Osteocyte (in vitro differentiated cells): ENCODE measurements at places on chromosomes 12 and 14. TPM values are rescaled to one million over a fixed set of nuclear protein-coding genes. Genes with fewer than 3 reads are reported as not detected.

DNA sequence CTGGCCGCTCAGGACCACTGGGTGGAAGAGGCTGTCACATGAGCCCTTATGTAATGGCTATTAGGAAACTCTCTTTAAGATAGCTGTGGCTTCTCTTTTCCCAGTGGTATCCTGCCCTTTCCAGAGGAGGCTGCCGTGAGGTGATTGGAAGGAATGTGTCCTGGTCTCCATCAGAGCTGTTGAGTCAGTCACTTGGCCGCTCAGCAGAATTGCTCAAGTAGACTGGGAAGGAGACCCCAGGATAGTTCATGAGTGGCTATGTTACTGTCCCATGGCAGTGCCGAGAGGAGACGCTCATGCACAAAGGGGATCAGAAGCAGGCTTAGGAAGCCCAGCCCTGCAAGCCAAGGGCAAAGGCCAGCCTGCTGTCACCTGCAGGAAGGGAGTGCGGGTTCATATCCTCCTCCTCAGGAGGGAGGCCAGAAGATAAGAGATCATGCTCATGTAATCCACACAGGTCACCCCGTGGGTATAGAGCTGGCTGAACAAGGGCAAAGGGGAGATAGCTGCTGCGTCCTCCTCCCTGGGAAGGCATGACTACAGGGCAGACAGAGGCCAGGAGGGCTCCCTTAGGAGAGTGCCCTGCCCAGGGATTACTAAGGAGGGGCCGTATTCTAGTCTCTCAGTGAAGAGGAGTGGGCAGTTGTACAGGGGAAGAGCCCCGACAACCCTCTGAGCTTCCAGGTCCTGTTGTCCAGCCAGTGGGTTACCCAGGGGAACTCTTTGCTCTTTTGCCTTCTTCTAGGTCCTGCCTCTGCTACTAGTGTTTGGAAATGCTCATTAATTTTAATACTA lies 137.0 kb upstream of the MAX start:
- H3K4me1 ChIP-seq: peaks cover 25% of the 10 kb centered on the region
- no peak overlapping the region for H3K4me3 ChIP-seq
- H3K27ac ChIP-seq: no peak overlapping the region
- DNase-seq: no peak
- no peaks in the 10 kb centered on the region for H3K27me3 ChIP-seq

- no peaks in the 10 kb centered on the region for H3K36me3 ChIP-seq
- H3K27me3 ChIP-seq: no peaks in the 10 kb centered on the region
- no peak overlapping the region for H3K4me3 ChIP-seq
- no peak overlapping the region for H3K27ac ChIP-seq
- H3K4me1 ChIP-seq: peaks cover 17% of the 10 kb centered on the region
These were observed 81.9 kb downstream of the PELI2 start for GRCh38 chr14:56199982-56200577.

- no peaks in the 10 kb centered on the region for H3K36me3 ChIP-seq
- DNase-seq: no peak
- H3K4me1 ChIP-seq: peaks cover 34% of the 10 kb centered on the region
- H3K27me3 ChIP-seq: no peaks in the 10 kb centered on the region
- H3K27ac ChIP-seq: peak overlapping the region; percentile 80
- no peak overlapping the region for H3K4me3 ChIP-seq
These were observed 265.7 kb downstream of the AKAP6 start for GRCh38 chr14:32594766-32595165.

GRCh38 chr14:94312481-94313246 lies 10.5 kb downstream of the SERPINA6 start:
- H3K27me3 ChIP-seq: no peaks in the 10 kb centered on the region
- no peaks in the 10 kb centered on the region for H3K36me3 ChIP-seq
- peak; percentile 70 for DNase-seq
- no peak overlapping the region for H3K27ac ChIP-seq
- no peak overlapping the region for H3K4me3 ChIP-seq

GRCh38 chr12:103821773-103822172 lies 19.3 kb downstream of the NT5DC3 start:
- H3K27ac ChIP-seq: peak overlapping the region; percentile 3
- H3K27me3 ChIP-seq: no peaks in the 10 kb centered on the region
- H3K4me3 ChIP-seq: no peak overlapping the region
- H3K36me3 ChIP-seq: no peaks in the 10 kb centered on the region

GRCh38 chr12:118574288-118574687 lies 197.9 kb downstream of the SUDS3 start:
- H3K27ac ChIP-seq: no peak overlapping the region
- no peaks in the 10 kb centered on the region for H3K27me3 ChIP-seq
- no peak overlapping the region for H3K4me3 ChIP-seq
- no peaks in the 10 kb centered on the region for H3K36me3 ChIP-seq

- H3K27me3 ChIP-seq: no peaks in the 10 kb centered on the region
- peaks cover 11% of the 10 kb centered on the region for H3K4me1 ChIP-seq
- no peak for DNase-seq
- no peaks in the 10 kb centered on the region for H3K36me3 ChIP-seq
- H3K27ac ChIP-seq: no peak overlapping the region
- no peak overlapping the region for H3K4me3 ChIP-seq
These were observed 3.3 kb downstream of the LTB4R start for GRCh38 chr14:24314377-24315193.

DNA sequence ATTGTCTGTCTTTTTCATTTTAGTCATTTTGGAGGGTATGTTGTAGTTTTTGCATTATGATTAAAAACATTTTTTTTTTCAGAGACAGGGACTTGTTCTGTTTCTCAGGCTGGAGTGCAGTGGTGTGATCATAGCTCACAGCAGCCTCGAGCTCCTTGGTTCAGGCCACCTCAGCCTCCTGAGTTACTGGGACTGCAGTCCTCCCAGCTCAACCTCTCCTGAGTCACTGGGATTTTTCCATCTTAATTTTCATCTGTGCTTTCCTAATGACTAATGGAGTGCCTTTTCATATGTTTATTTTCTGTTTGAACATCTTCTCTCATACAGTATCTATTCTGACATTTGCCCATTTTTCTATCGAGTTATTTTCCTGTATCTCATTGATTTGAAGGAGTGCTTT lies 52.6 kb downstream of the DYRK2 start:
- no peaks in the 10 kb centered on the region for H3K36me3 ChIP-seq
- H3K27ac ChIP-seq: peak overlapping the region; percentile 36
- no peak for DNase-seq
- H3K27me3 ChIP-seq: no peaks in the 10 kb centered on the region
- H3K4me3 ChIP-seq: no peak overlapping the region

DNA sequence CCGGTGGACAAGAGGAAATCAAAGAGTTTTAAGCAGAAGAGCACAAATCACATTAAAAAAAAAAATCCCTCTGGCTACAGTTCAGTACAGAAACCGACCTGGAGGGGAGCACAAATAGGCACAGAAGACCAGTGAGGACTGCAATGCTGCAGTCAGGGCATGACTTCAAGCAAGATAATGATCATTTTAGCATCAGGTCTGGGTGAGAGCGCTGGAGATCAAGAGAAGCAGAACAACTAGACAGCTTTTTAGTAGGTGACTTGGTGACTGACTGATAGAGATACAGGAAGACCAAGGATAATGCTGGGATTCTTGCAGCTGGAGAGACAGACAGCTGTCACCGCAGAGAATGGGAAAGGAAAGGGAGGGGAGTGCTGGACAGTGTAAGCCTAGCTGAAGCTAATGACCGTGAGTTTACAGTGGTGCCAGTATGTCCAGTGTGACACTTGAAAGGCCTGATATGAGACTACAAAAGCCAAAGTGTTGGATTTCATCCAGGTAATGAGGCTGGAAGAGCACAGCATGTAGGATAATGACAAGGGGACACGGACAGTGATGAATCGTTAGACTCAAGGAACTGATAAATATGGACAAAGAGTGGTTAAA lies 5.6 kb downstream of the NFYB start:
- H3K4me3 ChIP-seq: no peak overlapping the region
- no peak for DNase-seq
- no peak overlapping the region for H3K27ac ChIP-seq
- no peaks in the 10 kb centered on the region for H3K27me3 ChIP-seq
- H3K4me1 ChIP-seq: peaks cover 23% of the 10 kb centered on the region

DNA sequence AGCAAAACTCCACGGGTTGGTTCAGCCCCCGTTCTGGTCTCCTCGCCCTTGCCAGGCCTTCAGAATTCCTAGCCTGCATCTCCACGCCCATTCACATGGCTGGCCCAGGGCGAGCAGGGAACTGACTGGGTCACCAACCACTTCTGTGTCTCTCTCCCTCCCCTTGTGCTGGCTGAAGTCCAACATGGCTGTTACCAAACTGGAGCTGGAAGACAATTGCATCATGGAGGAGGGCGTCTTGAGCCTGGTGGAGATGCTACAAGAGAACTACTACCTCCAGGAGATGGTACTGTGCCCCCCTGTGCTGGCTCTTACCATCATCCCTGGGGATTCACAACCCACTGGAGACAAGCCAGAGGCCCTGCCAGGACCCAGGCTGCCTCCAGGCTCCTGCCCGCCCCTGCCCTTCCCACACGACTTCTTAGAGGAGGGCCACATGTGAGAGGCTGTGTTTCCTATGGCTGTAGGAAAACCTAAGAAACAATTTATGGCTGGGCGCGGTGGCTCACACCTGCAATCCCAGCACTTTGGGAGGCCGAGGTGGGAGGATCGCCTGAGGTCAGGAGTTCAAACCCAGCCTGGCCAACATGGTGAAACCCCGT lies 9.9 kb downstream of the LRRC74A start:
- H3K4me3 ChIP-seq: no peak overlapping the region
- no peaks in the 10 kb centered on the region for H3K4me1 ChIP-seq
- H3K36me3 ChIP-seq: no peaks in the 10 kb centered on the region
- H3K27ac ChIP-seq: no peak overlapping the region
- peaks cover 42% of the 10 kb centered on the region for H3K27me3 ChIP-seq
- DNase-seq: no peak

GRCh38 chr12:111094157-111095010 lies 174.0 kb upstream of the MYL2 start:
- no peak overlapping the region for H3K4me3 ChIP-seq
- H3K27me3 ChIP-seq: peaks cover 3% of the 10 kb centered on the region
- H3K27ac ChIP-seq: no peak overlapping the region
- H3K36me3 ChIP-seq: no peaks in the 10 kb centered on the region
- DNase-seq: no peak

GRCh38 chr12:47160316-47161244 lies 80.8 kb upstream of the AMIGO2 start:
- no peaks in the 10 kb centered on the region for H3K27me3 ChIP-seq
- peaks cover 2% of the 10 kb centered on the region for H3K36me3 ChIP-seq
- H3K4me3 ChIP-seq: no peak overlapping the region
- H3K4me1 ChIP-seq: peaks cover 3% of the 10 kb centered on the region
- no peak for DNase-seq
- H3K27ac ChIP-seq: no peak overlapping the region

GRCh38 chr12:32605326-32606095 lies 73.6 kb upstream of the DNM1L start:
- no peaks in the 10 kb centered on the region for H3K27me3 ChIP-seq
- H3K27ac ChIP-seq: no peak overlapping the region
- peaks cover 12% of the 10 kb centered on the region for H3K4me1 ChIP-seq
- H3K36me3 ChIP-seq: peaks cover 8% of the 10 kb centered on the region

The LTBR gene
- 16.4 and 17.0 TPM in 2 replicates for total RNA-seq

The ASB2 gene
- total RNA-seq: 0.34 and 0.38 TPM in 2 replicates

The SPTB gene
- total RNA-seq: 0.26 and 0.35 TPM in 2 replicates

The SLCO1B1 gene
- not detected in 2 replicates for total RNA-seq

The MANSC4 gene
- not detected in 2 replicates for total RNA-seq

The RERG gene
- 83.8 and 92.7 TPM in 2 replicates for total RNA-seq
